ENCODE measurements at places on chromosomes 12 and 14. TPM values are rescaled to one million over a fixed set of nuclear protein-coding genes. Genes with fewer than 3 reads are reported as not detected.
A peak's percentile ranks its signal among the peaks of the same experiment; 100 is the strongest.

GRCh38 chr14:73763396-73763795, 49.2 kb upstream of the PNMA1 start:
- peak; percentile 74 for DNase-seq
- H3K27me3 ChIP-seq: no peaks in the 10 kb centered on the region
- peaks cover 79% of the 10 kb centered on the region for H3K4me1 ChIP-seq
- no peak overlapping the region for H3K4me3 ChIP-seq
- H3K36me3 ChIP-seq: no peaks in the 10 kb centered on the region

- H3K27ac ChIP-seq: no peak overlapping the region
- H3K27me3 ChIP-seq: no peaks in the 10 kb centered on the region
- H3K4me3 ChIP-seq: no peak overlapping the region
- DNase-seq: no peak
Measured at GRCh38 chr14:45169906-45170305, 34.2 kb downstream of the FANCM start.

DNA sequence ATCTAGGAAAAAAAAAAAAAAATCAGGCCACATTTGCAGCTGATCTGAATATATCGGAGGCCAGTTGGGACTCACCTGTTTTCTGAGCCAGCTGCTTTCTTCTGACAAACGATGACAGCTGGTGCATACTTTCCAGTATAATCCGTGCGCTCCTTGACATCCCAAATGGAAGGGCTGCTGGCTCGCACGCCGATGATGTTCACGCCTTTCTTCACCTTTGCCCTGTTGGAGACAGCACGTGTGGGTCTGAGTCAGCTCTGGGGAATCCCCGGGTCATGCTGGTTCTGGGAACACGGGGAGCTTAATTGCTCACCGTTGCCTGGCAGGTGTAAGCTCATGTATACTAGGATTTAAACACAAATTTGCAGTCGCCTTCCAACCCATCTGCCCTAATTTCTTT, 372.8 kb downstream of the TMEM132D start:
- H3K4me1 ChIP-seq: no peaks in the 10 kb centered on the region
- DNase-seq: peak; percentile 63
- no peak overlapping the region for H3K27ac ChIP-seq
- no peaks in the 10 kb centered on the region for H3K36me3 ChIP-seq
- no peak overlapping the region for H3K4me3 ChIP-seq

DNA sequence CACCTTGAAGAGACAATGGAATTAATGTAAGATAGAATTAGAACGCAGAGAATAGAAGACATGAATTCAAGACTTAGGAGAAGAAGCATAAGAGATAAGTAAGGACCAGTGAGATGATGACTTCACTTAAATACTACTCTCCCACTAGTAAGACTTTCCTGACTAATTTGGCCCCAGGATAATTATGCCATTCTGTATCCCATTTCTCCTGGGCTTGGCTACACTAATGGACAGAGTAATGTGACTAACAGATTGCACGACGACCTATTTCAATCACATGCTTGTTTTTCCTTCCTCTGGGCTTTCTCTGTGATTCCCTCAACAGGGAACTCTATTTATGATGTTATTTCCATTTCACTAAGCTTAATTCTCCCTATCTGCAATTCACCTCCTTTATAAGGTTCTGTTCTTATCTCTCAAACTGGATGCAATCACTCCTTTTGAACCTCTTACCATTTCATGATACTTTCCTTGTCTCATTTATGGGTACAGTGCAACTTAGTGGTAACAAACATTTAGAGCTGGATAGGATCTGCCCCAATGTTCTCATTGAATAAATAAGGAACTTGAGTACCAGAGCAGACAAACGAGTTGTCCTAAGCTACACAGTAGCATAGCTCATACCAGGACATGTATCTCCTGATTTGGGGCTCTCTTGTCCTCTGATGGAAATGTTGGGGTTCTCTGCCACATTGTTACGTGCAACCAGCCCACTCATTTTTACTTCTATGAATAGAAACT, 102.7 kb downstream of the BTG1 start:
- no peaks in the 10 kb centered on the region for H3K36me3 ChIP-seq
- no peak overlapping the region for H3K4me3 ChIP-seq
- no peak for DNase-seq
- no peaks in the 10 kb centered on the region for H3K27me3 ChIP-seq
- H3K4me1 ChIP-seq: no peaks in the 10 kb centered on the region
- H3K27ac ChIP-seq: no peak overlapping the region

DNA sequence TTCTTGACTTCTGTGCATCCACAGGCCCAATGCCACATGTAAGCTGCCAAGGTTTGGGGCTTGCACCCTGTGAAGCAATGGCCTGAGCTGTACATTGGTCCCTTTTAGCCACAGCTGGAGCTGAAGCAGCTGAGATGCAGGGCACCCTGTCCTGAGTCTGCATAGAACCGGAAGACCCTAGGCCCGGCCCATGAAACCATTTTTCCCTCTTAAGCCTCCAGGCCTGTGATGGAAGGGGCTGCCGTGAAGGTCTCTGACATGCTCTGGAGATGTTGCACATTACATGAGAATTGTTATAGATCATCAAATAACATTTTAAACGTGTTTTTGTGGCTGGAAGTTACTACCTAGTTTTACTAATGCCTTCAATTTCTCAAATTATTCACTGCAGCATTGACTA, 188.7 kb downstream of the RPAP3 start:
- no peaks in the 10 kb centered on the region for H3K27me3 ChIP-seq
- H3K4me1 ChIP-seq: no peaks in the 10 kb centered on the region
- no peak for DNase-seq
- H3K4me3 ChIP-seq: no peak overlapping the region
- no peaks in the 10 kb centered on the region for H3K36me3 ChIP-seq
- no peak overlapping the region for H3K27ac ChIP-seq

The KRT80 gene
- total RNA-seq: 10.2 TPM

The DPPA3 gene
- total RNA-seq: not detected

The OTOGL gene
- total RNA-seq: 0.26 TPM

The KRT5 gene
- 2.0 TPM for total RNA-seq

Measured in body of pancreas (tissue), 4 donors.